ENCODE measurements at places on chromosomes 1 and 21.

DNA sequence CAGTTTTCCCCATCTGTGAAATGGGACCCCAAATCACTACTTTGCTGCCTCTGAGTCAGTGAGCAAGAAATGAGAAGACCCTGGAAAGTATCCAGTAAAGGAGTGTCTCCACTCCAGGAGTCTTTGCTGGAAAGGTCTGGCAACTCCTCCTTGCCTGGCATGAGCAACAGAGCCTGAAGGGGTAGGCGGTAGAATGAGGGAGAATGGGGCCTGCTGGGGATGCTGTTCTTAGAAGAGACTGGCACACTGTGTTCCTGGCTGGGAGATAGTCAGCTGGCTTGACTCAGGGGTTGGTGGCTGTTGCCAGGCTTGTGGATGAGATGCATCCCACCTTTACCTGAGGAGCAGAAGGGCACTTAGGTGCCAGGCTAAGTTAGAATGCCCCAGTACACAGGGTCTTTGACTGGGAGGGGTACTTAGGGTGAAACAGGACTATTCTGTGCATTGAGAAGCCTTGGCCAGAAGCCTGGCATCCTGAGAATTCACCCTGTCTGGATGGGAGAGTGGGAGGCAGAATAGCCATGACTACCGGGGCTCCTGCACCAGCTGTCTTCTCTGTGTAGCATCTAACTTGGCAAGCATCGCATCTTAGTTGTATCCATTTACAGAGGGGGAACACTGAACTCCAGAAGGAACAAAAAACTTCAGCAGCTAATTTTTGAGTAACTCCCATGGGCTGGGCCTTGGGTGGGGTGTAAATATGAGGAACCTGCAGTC lies 2.5 kb downstream of the MFSD2A start:
- DNase-seq: no peak

GRCh38 chr21:31882711-31883110 lies 9.9 kb downstream of the HUNK start:
- DNase-seq: no peak

DNA sequence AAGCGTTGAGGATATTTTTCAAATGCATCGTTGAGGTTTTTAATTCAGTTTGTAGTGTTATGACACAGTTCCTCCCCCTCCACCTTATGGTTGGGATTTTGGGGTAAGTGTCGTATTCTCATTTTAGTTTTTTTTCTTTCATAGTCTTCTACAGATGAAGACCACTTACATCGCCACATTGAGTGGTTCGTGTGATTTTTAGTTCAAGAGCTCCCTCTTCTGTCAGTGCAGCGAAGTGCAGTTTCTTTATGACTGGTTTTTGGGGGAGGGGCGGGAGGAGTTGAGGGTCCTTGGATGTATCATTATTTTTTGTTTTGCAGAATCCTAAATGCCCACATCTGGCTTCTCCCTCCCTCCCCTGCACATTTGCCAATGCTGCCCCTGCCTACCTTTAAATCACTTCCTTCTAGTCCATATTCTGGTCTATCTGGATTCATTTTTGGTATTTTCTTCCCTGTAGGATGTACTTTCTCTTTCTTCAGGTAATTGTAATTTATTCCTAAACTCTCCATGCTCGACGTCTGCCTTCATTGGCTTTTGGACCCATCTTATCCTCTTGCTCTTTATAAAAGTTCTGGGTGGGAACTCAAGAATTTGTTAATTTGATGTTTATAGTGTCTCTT lies 433.1 kb downstream of the CAMTA1 start:
- DNase-seq: no peak

DNA sequence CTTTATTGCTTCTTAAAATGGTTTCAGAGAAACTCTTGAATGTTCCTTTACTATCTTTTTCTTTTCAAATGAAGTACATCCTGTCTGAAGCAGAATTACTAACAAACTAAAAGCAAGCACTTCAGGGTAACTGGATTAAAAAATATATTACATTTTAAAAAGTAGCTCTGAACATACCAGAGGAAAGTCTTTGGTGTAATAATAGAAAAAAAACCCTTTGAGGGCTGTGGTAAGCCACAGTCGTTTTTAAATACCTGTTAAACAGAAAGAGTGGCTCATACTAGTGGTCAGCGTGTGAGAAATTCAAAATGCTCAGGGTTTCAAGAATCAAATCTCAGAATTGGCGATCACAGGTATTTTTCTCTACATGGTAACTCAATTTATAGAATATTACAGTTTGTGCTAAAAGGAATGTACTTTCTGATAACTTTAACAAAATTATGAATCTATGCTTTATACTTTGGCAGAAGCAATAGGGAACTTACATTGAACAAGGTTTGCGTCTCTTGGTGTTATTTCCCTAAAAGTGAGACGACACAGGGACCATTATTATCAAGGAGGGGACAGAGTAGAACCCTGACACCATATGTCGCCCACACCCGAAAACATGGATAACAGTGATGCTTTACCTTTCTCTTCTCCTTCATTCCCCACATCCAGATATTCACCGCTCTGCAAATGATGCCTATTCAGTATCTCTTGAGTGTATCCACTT lies 97.0 kb upstream of the DPH5 start:
- DNase-seq: no peak

GRCh38 chr1:67713057-67713846 lies 28.3 kb downstream of the GADD45A start:
- DNase-seq: no peak

DNA sequence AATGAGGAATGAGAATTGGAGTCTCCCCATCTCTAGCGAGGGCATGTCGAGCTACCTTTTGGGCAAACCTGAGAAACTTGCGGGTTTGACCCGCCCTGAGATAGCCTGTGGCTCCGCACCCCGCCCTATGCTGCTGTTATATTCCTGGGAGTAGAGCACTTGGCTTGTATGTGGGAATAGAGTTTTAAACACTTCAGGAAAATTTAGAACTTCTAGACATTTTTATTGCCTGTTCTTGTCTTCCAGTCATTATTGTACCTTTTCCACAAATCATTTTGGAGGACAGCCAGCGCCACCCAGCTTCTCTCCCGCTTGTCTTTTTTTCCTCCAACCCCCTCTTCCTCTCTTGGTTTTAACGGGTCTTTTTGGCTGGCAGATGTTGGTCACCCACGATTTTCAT lies 738 bp downstream of the GNPAT start:
- DNase-seq: no peak

DNA sequence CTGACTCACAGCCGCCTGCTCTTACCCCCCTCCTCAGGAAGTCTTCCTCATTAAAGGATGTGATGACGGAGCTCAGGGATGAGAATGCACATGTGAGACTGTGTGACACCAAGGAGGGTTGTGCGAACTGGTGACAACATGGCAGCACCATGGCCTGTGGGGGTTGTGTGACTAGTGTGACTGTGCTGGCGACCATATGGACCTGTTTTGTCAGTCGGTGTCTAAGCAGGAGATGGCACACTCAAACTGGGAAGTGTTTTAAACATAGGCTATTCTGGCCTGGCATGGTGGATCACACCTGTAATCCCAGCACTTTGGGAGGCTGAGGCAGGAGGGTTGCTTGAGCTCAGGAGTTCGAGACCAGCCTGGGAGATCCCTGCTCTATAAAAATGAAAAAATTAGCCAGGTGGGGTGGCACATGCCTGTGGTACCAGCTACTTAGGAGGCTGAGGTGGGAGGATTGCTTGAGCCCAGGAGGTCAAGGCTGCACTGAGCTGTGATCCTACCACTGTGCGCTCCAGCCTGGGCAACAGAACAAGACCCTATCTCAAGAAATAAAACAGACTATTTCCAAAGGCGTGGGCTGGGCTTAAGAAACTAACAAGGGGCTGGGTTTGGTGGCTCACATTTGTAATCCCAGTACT lies 7.4 kb downstream of the TRNP1 start:
- DNase-seq: no peak

GRCh38 chr1:173702736-173703135 lies 12.0 kb upstream of the KLHL20 start:
- DNase-seq: no peak

- no peak for DNase-seq
Observed at GRCh38 chr1:31224068-31224467, 15.6 kb downstream of the NKAIN1 start.

Measured in Panc1 (cell line).